Activated naive CD8-positive, alpha-beta T cell treated with anti-CD3 and anti-CD28 coated beads, Interleukin-2, amount 50 U/mL, for 24 hours (primary cell): ENCODE measurements at places on chromosomes 5 and 9.

- peaks cover 23% of the 10 kb centered on the region for H3K4me1 ChIP-seq
- H3K27ac ChIP-seq, result no peak overlapping the region
- DNase-seq, result no peak
- H3K27me3 ChIP-seq, result no peaks in the 10 kb centered on the region
- H3K36me3 ChIP-seq, result peaks cover 16% of the 10 kb centered on the region
Observed at GRCh38 chr5:16492398-16493140, 27.0 kb upstream of the ZNF622 start.

DNA sequence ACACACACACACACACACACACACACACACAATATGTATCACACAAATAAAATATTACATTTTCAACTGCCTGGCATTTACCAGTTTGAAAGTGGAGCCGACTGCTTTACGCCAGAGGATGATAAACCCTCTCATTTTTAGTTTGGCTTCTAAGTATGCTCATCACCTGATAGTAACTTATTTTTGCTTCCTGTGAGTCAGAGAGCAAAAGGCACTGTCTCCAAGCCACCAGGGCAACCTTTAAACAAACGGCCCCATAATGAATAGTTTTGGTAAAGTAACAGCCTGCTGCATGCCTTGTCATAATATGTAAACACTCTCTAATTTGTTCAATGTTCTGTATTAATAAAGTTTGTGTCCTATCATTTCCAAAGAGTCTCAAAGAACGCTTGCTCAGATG, 26.9 kb downstream of the KLF4 start:
- peaks cover 3% of the 10 kb centered on the region for H3K4me1 ChIP-seq
- H3K36me3 ChIP-seq, result no peaks in the 10 kb centered on the region
- H3K27ac ChIP-seq, result no peak overlapping the region
- peaks cover 34% of the 10 kb centered on the region for H3K27me3 ChIP-seq
- H3K4me3 ChIP-seq, result no peak overlapping the region
- DNase-seq, result no peak

- H3K4me1 ChIP-seq, result peaks cover 6% of the 10 kb centered on the region
- no peak overlapping the region for H3K4me3 ChIP-seq
- no peak overlapping the region for H3K27ac ChIP-seq
- DNase-seq, result no peak
Observed at GRCh38 chr9:88767504-88767790, 223.8 kb upstream of the S1PR3 start.

GRCh38 chr5:95191330-95191729, 93.6 kb downstream of the MCTP1 start:
- no peaks in the 10 kb centered on the region for H3K4me1 ChIP-seq
- H3K4me3 ChIP-seq, result no peak overlapping the region
- H3K36me3 ChIP-seq, result no peaks in the 10 kb centered on the region
- no peak for DNase-seq
- H3K27me3 ChIP-seq, result no peaks in the 10 kb centered on the region
